ENCODE measurements at places on chromosomes 16 and 17. TPM values are rescaled to one million over a fixed set of nuclear protein-coding genes. Genes with fewer than 3 reads are reported as not detected.

- H3K27me3 ChIP-seq = no peaks in the 10 kb centered on the region
- H3K4me1 ChIP-seq = peaks cover 24% of the 10 kb centered on the region
- H3K27ac ChIP-seq = peak overlapping the region; percentile 89
- peak overlapping the region; percentile 62 for H3K4me3 ChIP-seq
Measured at GRCh38 chr17:21287703-21288449, 3.4 kb downstream of the MAP2K3 start.

DNA sequence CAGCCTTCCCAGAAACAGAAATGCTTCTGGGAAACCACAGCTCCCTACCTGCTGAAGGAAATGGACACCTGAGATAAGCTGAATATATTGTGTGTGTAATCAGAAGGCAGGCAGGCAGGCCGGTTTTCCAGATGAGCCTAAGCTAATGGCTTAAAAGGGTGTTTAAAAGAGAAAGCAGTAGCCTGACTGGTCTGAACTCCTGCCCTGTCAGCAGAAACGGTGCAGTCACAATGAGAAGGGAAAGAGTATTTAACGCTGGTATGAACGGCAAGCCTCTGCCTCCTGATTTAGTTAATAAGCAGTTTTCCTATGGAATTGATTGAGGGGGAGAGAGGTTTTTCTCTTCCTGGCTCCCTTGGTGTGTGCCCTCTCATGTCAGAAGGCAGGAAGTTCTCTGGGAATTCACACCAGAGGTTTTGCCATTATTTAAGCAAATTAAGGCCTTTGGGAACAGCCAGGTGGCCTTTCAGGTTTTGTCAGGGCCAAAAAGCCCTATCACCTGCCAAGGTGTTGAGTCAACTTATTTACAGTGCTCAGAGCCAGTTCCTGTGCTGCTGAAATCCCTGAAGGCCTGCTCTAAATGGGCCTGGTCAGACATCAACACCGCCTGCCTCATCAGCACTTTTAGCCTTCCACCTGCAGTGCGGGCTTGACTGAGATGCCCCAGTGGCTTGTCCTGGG is 41.6 kb downstream of the CDH1 start:
- no peaks in the 10 kb centered on the region for H3K36me3 ChIP-seq
- peaks cover 9% of the 10 kb centered on the region for H3K4me1 ChIP-seq
- no peak overlapping the region for H3K4me3 ChIP-seq
- no peaks in the 10 kb centered on the region for H3K27me3 ChIP-seq

- DNase-seq = no peak
- no peak overlapping the region for H3K4me3 ChIP-seq
- H3K36me3 ChIP-seq = no peaks in the 10 kb centered on the region
- peak overlapping the region; percentile 18 for H3K27ac ChIP-seq
- no peaks in the 10 kb centered on the region for H3K27me3 ChIP-seq
Measured at GRCh38 chr17:15782866-15783265, 50.8 kb downstream of the TBC1D26 start.

GRCh38 chr16:89720551-89720812 is 216 bp downstream of the VPS9D1 start:
- peak; percentile 68 for DNase-seq
- peak overlapping the region; percentile 75 for H3K4me3 ChIP-seq
- H3K27ac ChIP-seq = peak overlapping the region; percentile 86
- H3K4me1 ChIP-seq = peaks cover 8% of the 10 kb centered on the region
- H3K27me3 ChIP-seq = no peaks in the 10 kb centered on the region

DNA sequence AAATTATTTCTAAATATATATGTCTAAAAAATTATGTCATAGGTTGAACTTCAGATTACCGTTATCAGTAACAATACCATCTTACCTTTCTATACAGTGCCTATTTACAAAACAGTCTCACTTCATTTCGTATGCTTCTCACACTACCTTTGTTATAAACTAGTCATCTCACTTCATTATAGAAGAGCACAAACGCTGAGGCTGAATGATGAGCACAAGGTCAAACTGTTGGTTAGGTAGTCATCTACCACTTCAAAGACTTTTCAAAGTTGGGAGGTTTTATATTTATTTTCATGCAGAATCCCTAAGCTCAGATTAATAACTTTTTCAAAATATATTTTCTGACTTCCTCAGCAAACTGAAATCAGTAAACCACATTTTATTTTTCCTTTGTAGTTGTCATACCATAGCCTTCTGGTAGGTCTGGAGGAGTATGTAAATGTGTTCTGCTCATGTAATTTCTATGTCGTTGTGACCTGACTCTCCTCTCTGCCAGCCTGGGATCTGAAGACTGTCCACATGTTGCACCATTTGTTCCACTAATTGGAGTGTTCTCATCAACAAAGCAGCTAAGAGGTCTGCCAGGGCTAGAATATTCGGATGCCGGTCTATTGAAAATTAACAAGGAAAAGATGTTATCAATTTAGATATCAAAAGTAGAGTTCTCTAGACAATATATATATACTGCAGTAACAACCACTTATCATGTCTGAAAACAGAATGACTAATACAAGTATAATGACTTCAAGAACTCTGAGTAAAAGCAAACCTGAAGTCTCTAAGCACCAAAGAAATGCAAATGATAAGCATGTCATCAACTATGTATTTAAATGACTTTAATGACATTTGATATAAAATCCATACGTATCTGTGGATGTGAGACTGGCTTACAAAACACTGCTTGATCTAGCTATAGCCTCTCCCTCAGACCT is 73.9 kb downstream of the CEP95 start:
- H3K4me1 ChIP-seq = no peaks in the 10 kb centered on the region
- no peak overlapping the region for H3K27ac ChIP-seq
- no peak overlapping the region for H3K4me3 ChIP-seq
- H3K27me3 ChIP-seq = no peaks in the 10 kb centered on the region
- peaks cover 22% of the 10 kb centered on the region for H3K36me3 ChIP-seq
- DNase-seq = no peak

GRCh38 chr17:38900978-38901656 is 24.3 kb upstream of the LASP1NB start:
- peaks cover 42% of the 10 kb centered on the region for H3K4me1 ChIP-seq
- H3K4me3 ChIP-seq = no peak overlapping the region
- no peaks in the 10 kb centered on the region for H3K36me3 ChIP-seq
- H3K27me3 ChIP-seq = no peaks in the 10 kb centered on the region

GRCh38 chr17:79977708-79978547 is 57.7 kb downstream of the TBC1D16 start:
- H3K27me3 ChIP-seq = no peaks in the 10 kb centered on the region
- no peak overlapping the region for H3K4me3 ChIP-seq
- peaks cover 5% of the 10 kb centered on the region for H3K4me1 ChIP-seq
- DNase-seq = no peak

DNA sequence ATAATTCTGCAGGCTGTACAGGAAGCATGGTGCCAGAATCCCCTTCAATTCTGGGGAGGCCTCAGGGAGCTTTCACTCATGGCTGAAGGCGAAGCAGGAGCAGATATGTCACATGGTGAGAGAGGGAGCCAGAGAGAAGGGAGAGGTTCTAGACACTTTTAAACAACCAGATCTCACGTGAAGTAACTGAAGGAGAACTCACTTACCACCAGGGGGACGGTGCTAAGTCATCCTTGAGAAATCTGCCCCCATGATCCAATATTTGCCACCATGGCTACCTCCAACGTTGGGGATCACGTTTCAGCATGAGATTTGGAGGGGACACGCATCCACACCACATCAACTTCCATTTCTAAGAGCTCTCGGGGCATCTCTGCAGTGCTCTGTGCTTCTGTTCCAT is 37.4 kb upstream of the GNA13 start:
- no peaks in the 10 kb centered on the region for H3K27me3 ChIP-seq
- H3K4me3 ChIP-seq = no peak overlapping the region
- H3K36me3 ChIP-seq = no peaks in the 10 kb centered on the region
- H3K27ac ChIP-seq = no peak overlapping the region
- DNase-seq = no peak

DNA sequence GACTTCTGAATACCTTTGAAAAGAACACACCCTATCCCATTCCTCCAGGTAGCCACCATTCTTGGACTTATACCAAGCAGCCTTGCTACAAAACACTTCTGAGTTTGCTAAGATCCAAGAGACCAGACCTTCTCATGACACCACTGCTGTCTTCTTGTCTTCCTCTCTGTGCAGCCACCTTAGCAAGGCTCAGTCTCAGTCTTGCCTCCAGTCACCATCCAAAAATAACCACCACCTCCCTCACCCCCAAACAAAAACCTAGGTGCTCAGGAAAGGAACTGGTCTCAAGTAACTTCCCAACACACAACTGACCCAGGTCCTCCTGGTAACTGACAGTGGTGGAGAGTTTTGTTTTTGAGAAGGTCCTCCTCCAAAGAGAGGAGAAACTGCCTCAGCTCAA is 90.9 kb upstream of the CORO6 start:
- H3K27ac ChIP-seq = no peak overlapping the region
- H3K36me3 ChIP-seq = no peaks in the 10 kb centered on the region
- no peaks in the 10 kb centered on the region for H3K4me1 ChIP-seq
- DNase-seq = no peak
- H3K27me3 ChIP-seq = no peaks in the 10 kb centered on the region
- H3K4me3 ChIP-seq = no peak overlapping the region

GRCh38 chr17:19487024-19487600 is 46.5 kb upstream of the SLC47A1 start:
- H3K27me3 ChIP-seq = no peaks in the 10 kb centered on the region
- no peak overlapping the region for H3K4me3 ChIP-seq
- no peak overlapping the region for H3K27ac ChIP-seq
- H3K36me3 ChIP-seq = no peaks in the 10 kb centered on the region
- H3K4me1 ChIP-seq = no peaks in the 10 kb centered on the region
- DNase-seq = no peak

- no peaks in the 10 kb centered on the region for H3K36me3 ChIP-seq
- no peaks in the 10 kb centered on the region for H3K27me3 ChIP-seq
- no peaks in the 10 kb centered on the region for H3K4me1 ChIP-seq
- H3K27ac ChIP-seq = no peak overlapping the region
- H3K4me3 ChIP-seq = no peak overlapping the region
Measured at GRCh38 chr17:79038545-79039135, 14.7 kb downstream of the C1QTNF1 start.

- H3K36me3 ChIP-seq = no peaks in the 10 kb centered on the region
- H3K4me3 ChIP-seq = no peak overlapping the region
- H3K27ac ChIP-seq = no peak overlapping the region
- peaks cover 17% of the 10 kb centered on the region for H3K4me1 ChIP-seq
Measured at GRCh38 chr17:55742272-55743102, 8.4 kb upstream of the PCTP start.

DNA sequence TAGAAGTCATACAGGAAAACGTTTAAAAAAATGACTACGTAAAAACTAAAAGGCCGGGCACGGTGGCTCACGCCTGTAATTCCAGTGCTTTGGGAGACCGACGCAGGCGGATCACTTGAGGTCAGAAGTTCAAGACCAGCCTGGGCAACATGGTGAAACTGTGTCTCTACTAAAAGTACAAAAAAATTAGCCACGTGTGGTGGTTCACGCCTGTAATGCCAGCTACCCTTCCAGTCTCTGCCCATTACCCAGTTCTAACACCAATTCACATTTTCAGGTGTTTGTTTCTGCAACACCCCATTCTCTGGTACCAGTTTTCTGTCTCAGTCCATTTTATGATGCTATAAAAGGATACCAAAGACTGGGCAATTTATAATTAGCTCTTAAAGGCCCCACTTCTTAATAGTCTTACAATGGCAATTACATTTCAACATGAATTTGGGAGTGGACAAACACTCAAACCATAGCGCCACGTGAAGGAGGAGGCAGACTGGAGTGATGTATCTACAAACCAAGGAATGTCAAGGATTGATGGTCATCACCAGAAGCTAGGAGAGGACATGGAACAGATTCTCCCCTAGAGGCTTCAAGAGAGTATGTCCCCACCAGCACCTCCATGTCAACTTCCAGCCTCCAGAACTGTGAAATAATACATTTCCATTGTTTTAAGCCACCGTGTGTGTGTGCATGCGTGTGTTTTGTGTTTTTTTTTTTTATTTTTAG is 791 bp upstream of the C17orf75 start:
- peaks cover 14% of the 10 kb centered on the region for H3K4me1 ChIP-seq
- no peaks in the 10 kb centered on the region for H3K27me3 ChIP-seq
- peak overlapping the region; percentile 49 for H3K27ac ChIP-seq
- no peak for DNase-seq

GRCh38 chr17:71033336-71033735 is 864.0 kb downstream of the KCNJ2 start:
- DNase-seq = no peak
- H3K4me3 ChIP-seq = no peak overlapping the region
- H3K27ac ChIP-seq = no peak overlapping the region
- H3K36me3 ChIP-seq = no peaks in the 10 kb centered on the region
- no peaks in the 10 kb centered on the region for H3K4me1 ChIP-seq

DNA sequence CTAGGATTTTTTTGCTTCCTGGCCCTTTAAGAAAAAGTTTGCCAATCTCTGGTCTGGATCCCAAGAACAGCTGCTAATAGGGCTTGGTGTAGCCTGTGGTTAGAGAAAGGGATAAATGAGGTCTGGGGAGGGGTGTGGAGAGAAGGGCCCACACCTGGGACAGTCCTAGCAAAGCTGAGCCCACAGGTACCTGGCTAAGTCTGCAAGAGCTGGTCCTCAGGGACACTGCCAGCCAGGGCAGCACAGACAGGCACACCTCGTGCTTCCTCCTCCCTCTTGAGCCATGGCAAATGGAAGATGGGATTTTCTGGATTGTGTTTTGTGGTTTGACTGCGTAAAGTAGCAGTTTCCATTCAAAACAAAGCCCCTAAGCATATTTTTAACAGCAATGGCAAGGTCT is 217.5 kb downstream of the SOX9 start:
- no peaks in the 10 kb centered on the region for H3K27me3 ChIP-seq
- H3K4me3 ChIP-seq = no peak overlapping the region
- H3K36me3 ChIP-seq = no peaks in the 10 kb centered on the region
- no peaks in the 10 kb centered on the region for H3K4me1 ChIP-seq

DNA sequence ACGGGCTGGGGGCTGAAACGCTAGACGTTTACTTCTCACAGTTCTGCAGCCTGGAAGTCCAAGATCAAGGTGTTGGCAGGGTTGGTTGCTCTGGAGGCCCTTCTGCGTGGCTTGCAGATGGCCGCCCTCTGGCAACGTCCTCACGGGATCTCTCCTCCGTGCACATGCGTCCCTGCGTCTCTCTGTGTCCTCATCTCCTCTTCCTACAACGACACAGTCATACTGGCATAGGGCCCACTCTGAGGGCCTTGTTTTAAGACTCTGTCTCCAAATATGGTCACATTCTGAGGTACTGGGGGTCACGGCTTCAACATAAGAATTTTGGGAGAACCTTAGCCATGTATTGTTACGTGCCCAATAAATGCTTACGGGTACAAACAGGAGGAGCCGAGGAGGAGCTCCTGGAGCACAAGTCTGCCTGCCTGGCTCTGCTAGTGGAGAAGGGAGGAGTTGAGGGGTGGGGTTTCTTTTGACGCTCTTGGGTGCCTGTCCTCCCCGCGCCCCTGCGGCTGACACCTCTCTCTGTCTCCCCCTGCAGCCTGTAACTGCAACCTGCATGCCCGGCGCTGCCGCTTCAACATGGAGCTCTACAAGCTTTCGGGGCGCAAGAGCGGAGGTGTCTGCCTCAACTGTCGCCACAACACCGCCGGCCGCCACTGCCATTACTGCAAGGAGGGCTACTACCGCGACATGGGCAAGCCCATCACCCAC is 141.1 kb downstream of the NTN1 start:
- no peak overlapping the region for H3K27ac ChIP-seq
- peaks cover 7% of the 10 kb centered on the region for H3K4me1 ChIP-seq
- no peak overlapping the region for H3K4me3 ChIP-seq
- peaks cover 5% of the 10 kb centered on the region for H3K36me3 ChIP-seq
- DNase-seq = no peak
- H3K27me3 ChIP-seq = no peaks in the 10 kb centered on the region

- H3K36me3 ChIP-seq = peaks cover 20% of the 10 kb centered on the region
- no peak overlapping the region for H3K27ac ChIP-seq
- peaks cover 25% of the 10 kb centered on the region for H3K4me1 ChIP-seq
- H3K27me3 ChIP-seq = no peaks in the 10 kb centered on the region
Measured at GRCh38 chr17:1362964-1363363, 37.1 kb downstream of the YWHAE start.

PRAC1 gene
- total RNA-seq = not detected

KRT15 gene
- total RNA-seq = not detected

KIAA0513 gene
- 3.9 TPM for total RNA-seq

Data from liver (tissue), 10 donors.